ENCODE measurements at places on chromosomes 4 and X.

- no peaks in the 10 kb centered on the region for H3K27me3 ChIP-seq
- H3K27ac ChIP-seq = no peak overlapping the region
- H3K4me1 ChIP-seq = no peaks in the 10 kb centered on the region
These were observed 121.0 kb downstream of the PPA2 start for GRCh38 chr4:105352826-105353225.

DNA sequence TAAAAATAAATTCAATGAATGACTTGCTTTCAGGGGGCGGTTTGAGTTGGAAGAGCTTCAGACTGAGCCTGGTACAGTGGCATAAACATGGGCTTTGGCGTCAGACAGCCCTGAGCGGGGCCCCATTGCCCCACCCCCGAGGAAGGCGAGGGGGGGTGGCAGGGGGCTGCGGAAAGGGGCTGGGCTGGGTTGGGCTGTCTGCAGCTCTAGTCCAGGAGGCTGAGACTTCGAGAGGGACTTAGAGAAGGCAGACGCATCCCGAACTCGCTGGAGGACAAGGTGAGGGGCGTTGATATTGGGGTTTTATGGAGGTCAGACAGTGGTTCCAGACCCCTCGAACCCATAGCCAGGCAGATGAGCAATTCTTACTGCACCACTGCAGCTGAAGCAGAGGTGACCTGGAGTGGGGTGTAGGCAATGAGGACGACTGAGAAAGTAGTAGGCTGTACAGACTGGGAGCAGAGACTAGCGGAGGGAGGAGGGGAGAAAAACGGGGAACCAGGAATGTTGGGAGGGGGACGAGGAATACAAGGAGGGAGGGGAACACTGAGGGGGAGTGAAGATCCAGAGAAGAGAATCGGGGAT, at the start of gene MAGED2:
Gene MAGED2, plus strand, starts transcription at position 222 of the 585 bp plus-strand sequence. CDS start 1,587 bp downstream, outside the sequence.
- peak; percentile 38 for DNase-seq
- H3K27ac ChIP-seq = peak within 1 kb of the TSS; percentile 99
- no peaks in the 10 kb centered on the region for H3K27me3 ChIP-seq
- H3K4me1 ChIP-seq = peaks cover 21% of the 10 kb centered on the region
- H3K4me3 ChIP-seq = peak within 1 kb of the TSS; percentile 97

DNA sequence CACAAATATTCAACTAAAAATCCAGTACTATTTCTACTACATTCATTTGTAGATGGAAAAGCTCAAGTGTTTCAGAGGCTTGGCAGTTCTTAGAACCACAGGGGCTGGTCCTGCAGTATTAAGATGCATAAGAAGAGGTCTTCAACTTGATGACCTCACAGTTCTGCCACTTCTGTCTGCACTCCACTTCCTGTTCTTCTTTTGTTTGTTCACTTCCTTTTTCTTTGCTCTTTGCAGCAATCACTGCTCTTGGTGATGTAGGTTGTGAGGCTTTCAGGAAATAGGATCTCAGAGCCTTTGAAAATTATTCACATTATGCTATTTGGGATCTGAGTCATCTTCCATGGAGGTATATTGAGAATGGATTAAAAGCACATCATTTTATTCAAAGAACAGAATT, 602.0 kb upstream of the CPEB2 start:
- no peak overlapping the region for H3K4me3 ChIP-seq
- no peaks in the 10 kb centered on the region for H3K27me3 ChIP-seq
- no peak overlapping the region for H3K27ac ChIP-seq
- no peaks in the 10 kb centered on the region for H3K4me1 ChIP-seq
- DNase-seq = no peak
- H3K36me3 ChIP-seq = no peaks in the 10 kb centered on the region

- H3K27ac ChIP-seq = no peak overlapping the region
- no peaks in the 10 kb centered on the region for H3K27me3 ChIP-seq
- H3K36me3 ChIP-seq = no peaks in the 10 kb centered on the region
- no peak overlapping the region for H3K4me3 ChIP-seq
- H3K4me1 ChIP-seq = no peaks in the 10 kb centered on the region
These were observed 1073.7 kb downstream of the PDHA2 start for GRCh38 chr4:96913441-96914080.

- no peak overlapping the region for H3K4me3 ChIP-seq
- DNase-seq = no peak
- no peaks in the 10 kb centered on the region for H3K27me3 ChIP-seq
These were observed 66.8 kb downstream of the AFF2 start for GRCh38 chrX:148567229-148567628.

DNA sequence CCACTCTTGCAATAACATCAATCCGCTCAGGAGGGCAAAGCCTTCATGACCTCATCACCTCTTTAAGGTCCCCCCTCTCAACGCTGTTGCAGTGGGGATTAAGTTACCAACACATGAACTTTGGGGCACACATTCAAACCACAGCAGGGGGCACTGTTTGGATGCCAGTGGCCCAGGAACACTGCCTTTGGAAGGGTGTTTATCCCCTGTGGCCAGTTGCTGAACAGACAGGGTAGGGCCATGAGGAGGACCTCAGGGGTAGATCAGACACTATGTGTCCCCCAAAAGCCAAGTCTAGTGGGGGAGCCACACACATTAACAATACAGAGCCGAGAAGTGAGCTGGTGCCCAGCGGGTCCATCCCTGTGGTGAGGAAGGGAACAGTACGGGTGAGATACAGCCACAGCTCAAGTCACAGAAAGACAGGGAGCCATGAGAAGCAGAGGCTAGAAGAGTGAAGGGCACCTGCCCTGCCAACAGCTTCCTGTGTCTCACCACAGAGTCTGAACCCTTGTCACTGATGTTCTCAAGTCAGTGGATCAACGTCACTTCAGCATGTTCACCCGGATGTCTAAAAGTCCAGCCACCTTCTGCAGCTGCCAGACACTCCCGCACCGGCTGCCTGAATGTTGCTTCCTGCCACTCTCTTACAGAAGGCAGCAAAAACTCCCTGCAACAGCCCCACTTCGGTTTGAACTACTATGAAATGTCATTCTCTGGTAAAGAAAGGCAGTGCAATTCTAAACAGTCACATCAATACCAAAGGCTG, 19.9 kb upstream of the MXD4 start:
- H3K4me1 ChIP-seq = peaks cover 30% of the 10 kb centered on the region
- peak; percentile 85 for DNase-seq
- no peaks in the 10 kb centered on the region for H3K27me3 ChIP-seq
- peak overlapping the region; percentile 98 for H3K27ac ChIP-seq

DNA sequence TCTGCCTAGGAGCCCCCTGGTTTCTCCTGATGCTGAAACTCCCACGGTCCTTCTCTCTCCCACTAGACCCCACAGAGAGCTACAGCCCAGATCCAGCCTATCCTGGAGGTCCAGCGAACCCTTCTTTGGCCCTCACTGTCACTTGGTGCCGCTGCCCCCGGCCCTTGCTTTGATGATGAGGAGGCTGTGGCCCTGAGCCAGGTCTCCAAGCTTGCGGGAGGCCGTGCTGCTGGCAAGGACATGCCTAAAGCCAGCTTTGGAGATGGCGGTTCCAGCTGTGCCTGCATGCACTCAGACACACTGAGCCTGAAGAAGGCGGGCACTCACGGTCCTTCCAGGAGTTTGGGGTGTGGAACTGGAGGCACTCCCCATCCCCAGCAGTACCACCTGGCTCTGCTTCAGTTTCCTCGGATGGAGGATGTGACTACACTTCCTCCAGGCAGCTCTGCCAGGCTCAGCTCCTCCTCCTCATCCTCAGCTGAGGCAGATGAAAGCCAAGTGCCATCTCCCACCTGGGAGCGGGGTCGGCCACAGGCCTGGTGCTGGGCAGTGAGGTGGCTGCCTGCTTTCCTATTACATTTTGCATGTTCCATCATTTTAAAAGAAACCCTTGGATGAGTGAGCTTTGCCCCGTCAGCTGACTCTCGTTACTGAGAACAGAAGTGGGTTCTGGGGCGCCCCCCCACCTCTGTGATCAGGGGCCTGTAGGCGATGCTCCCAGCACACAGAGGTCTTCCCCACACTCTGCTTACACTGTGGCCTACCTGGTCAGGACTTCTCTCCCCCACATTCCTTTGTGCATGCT, 9.0 kb downstream of the TNIP2 start:
- no peak for DNase-seq
- H3K27ac ChIP-seq = peak overlapping the region; percentile 98
- peak overlapping the region; percentile 69 for H3K4me3 ChIP-seq
- peaks cover 30% of the 10 kb centered on the region for H3K4me1 ChIP-seq
- H3K36me3 ChIP-seq = peaks cover 62% of the 10 kb centered on the region
- no peaks in the 10 kb centered on the region for H3K27me3 ChIP-seq

All from effector memory CD8-positive, alpha-beta T cell (primary cell).